T-cell (primary cell): ENCODE measurements at places on chromosomes 3 and 15. TPM values are rescaled to one million over a fixed set of nuclear protein-coding genes. Genes with fewer than 3 reads are reported as not detected.

DNA sequence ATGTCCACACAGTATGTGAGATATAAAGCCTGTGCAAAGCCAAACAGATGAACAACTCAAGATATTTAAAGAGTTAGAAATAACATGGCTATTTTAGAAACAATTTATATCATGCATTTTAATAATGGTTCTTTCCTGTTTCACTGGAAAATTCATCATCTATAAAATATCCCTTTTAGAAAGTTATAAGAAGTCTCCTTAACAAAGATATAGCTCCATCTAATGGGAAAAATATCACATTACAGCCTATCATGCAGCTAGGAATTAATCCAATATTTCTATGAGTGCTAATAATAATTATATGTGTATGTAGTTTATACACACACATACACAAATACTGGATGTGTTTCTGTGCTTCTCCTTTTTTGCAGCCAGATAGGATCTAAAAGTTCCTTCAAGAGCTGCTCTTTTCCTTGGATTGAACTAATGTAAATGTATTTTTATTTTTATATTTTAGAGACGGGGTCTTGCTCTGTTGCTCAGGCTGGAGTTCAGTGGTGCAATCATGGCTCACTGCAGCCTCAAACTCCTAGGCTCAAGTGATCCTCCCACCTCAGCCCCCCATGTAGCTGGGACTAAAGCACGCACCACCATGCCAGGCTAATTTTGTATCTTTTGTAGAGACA lies 21.6 kb downstream of the RPL22L1 start:
- DNase-seq: no peak
- no peak overlapping the region for H3K27ac ChIP-seq
- H3K27me3 ChIP-seq: no peaks in the 10 kb centered on the region
- no peak overlapping the region for H3K4me3 ChIP-seq
- H3K4me1 ChIP-seq: no peaks in the 10 kb centered on the region
- no peaks in the 10 kb centered on the region for H3K36me3 ChIP-seq

Gene SLC28A2
- not detected for total RNA-seq

- H3K36me3 ChIP-seq: no peaks in the 10 kb centered on the region
- H3K27ac ChIP-seq: peak overlapping the region; percentile 18
- no peak for DNase-seq
- no peak overlapping the region for H3K4me3 ChIP-seq
Observed at GRCh38 chr15:90419738-90420406, 31.8 kb downstream of the IQGAP1 start.

GRCh38 chr3:150248116-150248887 lies 159.8 kb upstream of the TSC22D2 start:
- no peak overlapping the region for H3K4me3 ChIP-seq
- H3K4me1 ChIP-seq: no peaks in the 10 kb centered on the region
- H3K36me3 ChIP-seq: no peaks in the 10 kb centered on the region

- no peaks in the 10 kb centered on the region for H3K4me1 ChIP-seq
- H3K36me3 ChIP-seq: no peaks in the 10 kb centered on the region
- H3K27me3 ChIP-seq: peaks cover 8% of the 10 kb centered on the region
- no peak overlapping the region for H3K4me3 ChIP-seq
- H3K27ac ChIP-seq: no peak overlapping the region
Observed at GRCh38 chr3:8723612-8724011, 10.0 kb upstream of the CAV3 start.

Gene P2RY13
- total RNA-seq: not detected

Gene CAMK2N2
- total RNA-seq: not detected

DNA sequence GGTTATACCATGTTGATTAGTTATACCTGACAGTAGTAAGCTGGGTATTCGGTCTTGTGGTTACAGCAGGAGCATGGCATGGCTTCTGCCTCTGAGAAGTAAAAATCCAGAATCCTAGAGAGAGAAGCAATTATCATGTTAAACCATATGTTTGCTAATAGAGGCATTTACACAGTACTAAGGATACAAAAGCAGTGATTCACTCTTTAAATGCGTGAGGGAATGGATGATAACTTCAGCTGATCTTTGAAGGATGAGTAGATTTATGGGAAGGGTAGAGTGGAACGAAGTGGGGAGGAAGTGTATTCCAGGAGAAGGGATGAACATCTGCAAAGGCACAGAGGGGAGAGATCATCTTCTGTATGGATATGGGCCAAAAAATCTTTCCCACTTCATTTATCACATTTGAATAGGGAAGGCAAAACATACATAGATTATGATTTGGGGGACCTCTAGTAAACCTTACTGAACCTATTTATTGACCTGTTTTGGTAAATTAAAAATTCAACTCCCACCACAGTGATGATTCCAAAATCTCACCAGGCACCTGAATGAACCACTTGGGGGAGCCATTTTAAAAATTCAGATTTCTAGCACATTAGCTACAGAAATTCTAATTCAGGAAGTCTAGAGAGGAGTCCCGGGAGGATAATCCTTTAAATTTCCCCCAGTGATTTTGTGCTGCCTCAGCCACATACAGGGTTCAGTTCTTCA lies 35.1 kb downstream of the IGSF10 start:
- H3K4me1 ChIP-seq: no peaks in the 10 kb centered on the region
- no peaks in the 10 kb centered on the region for H3K36me3 ChIP-seq
- no peak for DNase-seq
- no peaks in the 10 kb centered on the region for H3K27me3 ChIP-seq
- H3K4me3 ChIP-seq: no peak overlapping the region
- no peak overlapping the region for H3K27ac ChIP-seq

DNA sequence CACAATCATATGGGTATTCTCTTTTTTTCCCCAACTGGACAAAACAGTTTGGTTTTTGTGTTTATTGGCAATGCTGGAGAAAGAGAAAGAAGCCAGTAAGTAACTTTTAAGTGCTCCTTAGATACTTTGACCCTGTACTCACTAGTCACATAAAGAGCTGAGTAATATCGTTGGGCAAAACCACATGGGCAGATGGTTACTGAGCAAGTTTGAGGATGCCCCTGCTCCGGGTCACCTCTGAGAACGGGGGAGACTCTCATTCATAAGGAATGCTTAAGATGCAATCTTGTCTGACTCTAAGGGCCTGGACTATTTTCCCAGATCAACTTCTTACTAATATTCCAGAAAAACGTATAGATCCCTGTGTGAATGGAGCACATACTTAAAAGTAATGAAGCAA lies 106.4 kb upstream of the SLC2A2 start:
- no peak overlapping the region for H3K27ac ChIP-seq
- peaks cover 57% of the 10 kb centered on the region for H3K36me3 ChIP-seq
- no peaks in the 10 kb centered on the region for H3K4me1 ChIP-seq
- H3K4me3 ChIP-seq: no peak overlapping the region
- H3K27me3 ChIP-seq: no peaks in the 10 kb centered on the region

GRCh38 chr3:65577843-65578430 lies 460.8 kb downstream of the MAGI1 start:
- H3K4me3 ChIP-seq: no peak overlapping the region
- no peaks in the 10 kb centered on the region for H3K36me3 ChIP-seq
- no peak for DNase-seq

Gene ABHD5
- total RNA-seq: 8.4 TPM

DNA sequence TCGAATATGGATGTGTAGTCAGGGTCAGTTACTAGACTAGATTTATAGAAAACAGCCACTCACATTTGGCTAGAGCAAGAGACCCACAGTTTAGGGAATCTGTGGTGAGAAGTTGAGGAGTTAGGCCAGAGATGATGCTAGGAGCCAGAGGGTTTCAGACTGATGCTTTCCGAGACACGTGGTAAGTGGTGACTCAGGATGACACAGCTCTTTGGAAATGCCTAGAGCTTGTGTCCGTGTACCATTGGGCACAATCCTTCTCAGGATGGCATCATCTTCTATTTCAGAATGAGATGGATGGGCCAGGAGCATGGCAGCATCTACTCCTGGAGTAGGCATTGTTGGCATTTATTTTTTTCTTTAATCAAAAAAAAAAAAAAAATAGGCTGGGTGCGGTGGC lies 28.5 kb downstream of the PTPRG start:
- DNase-seq: no peak
- no peak overlapping the region for H3K4me3 ChIP-seq
- no peak overlapping the region for H3K27ac ChIP-seq
- H3K27me3 ChIP-seq: no peaks in the 10 kb centered on the region
- no peaks in the 10 kb centered on the region for H3K36me3 ChIP-seq
- no peaks in the 10 kb centered on the region for H3K4me1 ChIP-seq

DNA sequence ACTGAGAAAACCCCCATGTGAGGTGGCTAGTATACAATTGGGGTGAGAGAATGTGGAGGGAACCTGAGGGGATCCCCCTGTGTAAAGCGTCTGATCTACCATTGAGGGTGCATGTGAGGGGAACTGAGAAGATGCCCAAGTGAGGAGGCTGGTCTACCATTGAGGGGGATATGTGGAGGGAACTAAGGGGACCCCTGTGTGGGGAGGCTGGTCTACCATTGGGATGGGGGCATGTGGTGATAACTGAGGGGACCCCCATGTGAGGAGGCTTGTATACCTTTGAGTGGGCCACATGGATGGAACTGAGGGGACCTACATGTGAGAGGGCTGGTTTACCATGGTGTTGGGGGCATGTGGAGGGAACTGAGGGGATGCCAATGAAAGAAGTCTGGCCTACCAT lies 160.8 kb downstream of the FBLN2 start:
- H3K27ac ChIP-seq: no peak overlapping the region
- no peaks in the 10 kb centered on the region for H3K4me1 ChIP-seq
- no peak for DNase-seq

GRCh38 chr3:197516517-197516889 lies 39.3 kb downstream of the BDH1 start:
- DNase-seq: no peak
- peaks cover 17% of the 10 kb centered on the region for H3K4me1 ChIP-seq
- H3K27ac ChIP-seq: peak overlapping the region; percentile 27

Gene GPR149
- not detected for total RNA-seq

Gene PATL2
- 53.9 TPM for total RNA-seq

Gene LRRK1
- 1.8 TPM for total RNA-seq

DNA sequence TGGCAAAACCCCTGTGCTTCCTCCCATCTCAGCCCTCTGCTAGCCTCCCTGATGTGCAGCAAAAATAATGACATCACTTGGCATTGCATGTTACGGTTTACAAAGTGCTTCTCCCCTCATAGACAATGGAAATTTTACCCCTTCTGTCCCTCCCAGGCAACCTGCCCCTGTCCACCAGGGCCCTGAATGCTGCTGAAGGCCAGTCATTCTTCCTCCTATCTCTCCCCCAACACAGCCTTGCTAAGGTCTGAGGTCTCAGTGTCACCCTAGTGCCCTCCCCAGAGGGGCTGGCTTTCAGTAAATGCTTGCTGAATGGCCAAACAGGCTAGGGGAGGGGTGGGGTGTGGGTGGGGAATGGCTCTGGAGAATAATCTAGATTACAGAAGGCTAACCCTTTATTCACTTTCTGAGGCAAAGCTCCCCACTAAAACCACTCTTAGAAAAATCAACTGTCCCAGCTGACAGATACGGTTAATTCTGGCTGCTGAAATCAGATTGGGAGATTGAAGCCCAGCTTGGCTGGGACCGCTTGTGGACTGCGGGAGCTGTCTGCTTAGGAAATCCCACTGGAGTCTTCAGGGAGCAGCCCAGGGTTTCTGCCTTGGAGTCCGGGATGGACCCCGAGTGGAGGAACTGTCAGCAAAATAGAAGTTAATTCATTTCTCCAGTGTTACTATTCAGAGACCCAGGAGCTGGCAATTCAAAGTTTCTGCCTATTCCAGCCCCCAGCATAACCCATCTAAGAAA lies 22.9 kb downstream of the ANP32A start:
- H3K27me3 ChIP-seq: no peaks in the 10 kb centered on the region
- H3K27ac ChIP-seq: no peak overlapping the region
- H3K4me1 ChIP-seq: peaks cover 29% of the 10 kb centered on the region
- no peak for DNase-seq
- H3K36me3 ChIP-seq: peaks cover 4% of the 10 kb centered on the region

Gene RASL12
- total RNA-seq: not detected

DNA sequence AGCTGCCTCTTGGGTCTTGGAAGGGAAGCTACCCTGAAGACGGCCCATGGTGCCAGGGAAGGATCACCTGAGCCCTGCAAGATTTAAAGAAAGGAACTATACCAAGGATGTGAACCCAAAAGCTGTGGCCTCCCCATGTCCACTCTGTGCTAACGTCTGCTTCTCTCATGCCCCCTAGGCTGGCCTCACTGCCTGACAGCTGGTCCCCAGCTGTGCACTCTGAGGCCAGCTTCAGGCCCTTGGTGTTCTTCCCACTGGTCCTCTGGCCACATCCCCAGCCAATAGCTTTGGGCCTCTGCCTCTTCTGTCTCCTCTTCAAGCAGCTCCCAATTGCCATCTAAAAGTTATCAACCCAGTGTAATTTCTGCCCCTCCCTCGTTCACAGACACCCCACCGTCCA lies 5.2 kb upstream of the LRRK1 start:
- H3K36me3 ChIP-seq: no peaks in the 10 kb centered on the region
- H3K27ac ChIP-seq: no peak overlapping the region
- H3K4me1 ChIP-seq: peaks cover 10% of the 10 kb centered on the region
- DNase-seq: no peak

DNA sequence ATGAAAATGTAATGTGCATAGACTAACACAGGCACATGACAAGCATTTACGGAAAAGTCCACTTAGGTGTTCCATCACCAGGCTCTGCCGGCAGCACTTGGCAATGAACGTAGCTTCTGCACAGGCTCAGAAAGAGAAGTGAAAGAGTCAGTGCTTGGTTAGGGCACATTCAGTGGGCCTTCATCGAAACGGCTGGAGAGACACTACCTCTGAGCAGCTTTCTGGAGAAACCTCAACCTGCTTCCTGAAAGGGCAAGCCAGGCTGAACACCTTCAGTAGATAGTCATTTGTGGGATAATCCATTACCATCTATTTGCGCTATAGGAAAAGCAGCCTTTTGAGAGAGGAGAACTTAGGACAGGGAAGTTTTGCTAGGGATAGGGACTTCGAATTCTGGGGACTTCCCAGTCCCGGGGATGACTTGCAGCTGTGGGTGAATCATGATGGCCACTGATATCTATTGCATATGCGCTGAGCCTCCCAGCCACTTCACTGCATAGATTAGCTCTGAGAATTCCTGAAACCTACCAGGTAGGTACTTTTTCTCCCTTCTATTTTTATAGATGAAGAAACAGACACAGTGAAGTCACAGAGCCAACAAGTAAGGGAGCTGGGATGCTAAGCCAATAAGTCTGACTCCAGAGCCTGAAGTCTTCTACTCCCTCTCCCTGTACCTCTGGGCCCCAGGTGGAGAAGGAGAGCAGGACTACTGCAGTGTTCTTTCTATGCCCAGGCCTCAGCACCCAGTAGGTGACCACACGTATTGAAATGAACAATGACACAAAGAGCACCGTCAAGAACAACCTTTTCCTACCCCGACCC lies 4.2 kb upstream of the SH2D7 start:
- H3K36me3 ChIP-seq: no peaks in the 10 kb centered on the region
- peaks cover 3% of the 10 kb centered on the region for H3K4me1 ChIP-seq
- no peak for DNase-seq
- H3K27me3 ChIP-seq: no peaks in the 10 kb centered on the region
- H3K27ac ChIP-seq: no peak overlapping the region
- no peak overlapping the region for H3K4me3 ChIP-seq

GRCh38 chr3:10994306-10994705 lies 1.8 kb downstream of the SLC6A1 start:
- DNase-seq: no peak
- H3K27me3 ChIP-seq: peaks cover 24% of the 10 kb centered on the region
- H3K4me3 ChIP-seq: no peak overlapping the region
- H3K36me3 ChIP-seq: no peaks in the 10 kb centered on the region
- no peak overlapping the region for H3K27ac ChIP-seq
